ENCODE measurements at places on chromosomes 6 and 20.
A peak's percentile ranks its signal among the peaks of the same experiment; 100 is the strongest.

GRCh38 chr20:37670351-37670791, 23.5 kb upstream of the CTNNBL1 start:
- DNase-seq, result peak; percentile 26

GRCh38 chr6:66599541-66599940, 892.5 kb upstream of the EYS start:
- DNase-seq, result no peak

DNA sequence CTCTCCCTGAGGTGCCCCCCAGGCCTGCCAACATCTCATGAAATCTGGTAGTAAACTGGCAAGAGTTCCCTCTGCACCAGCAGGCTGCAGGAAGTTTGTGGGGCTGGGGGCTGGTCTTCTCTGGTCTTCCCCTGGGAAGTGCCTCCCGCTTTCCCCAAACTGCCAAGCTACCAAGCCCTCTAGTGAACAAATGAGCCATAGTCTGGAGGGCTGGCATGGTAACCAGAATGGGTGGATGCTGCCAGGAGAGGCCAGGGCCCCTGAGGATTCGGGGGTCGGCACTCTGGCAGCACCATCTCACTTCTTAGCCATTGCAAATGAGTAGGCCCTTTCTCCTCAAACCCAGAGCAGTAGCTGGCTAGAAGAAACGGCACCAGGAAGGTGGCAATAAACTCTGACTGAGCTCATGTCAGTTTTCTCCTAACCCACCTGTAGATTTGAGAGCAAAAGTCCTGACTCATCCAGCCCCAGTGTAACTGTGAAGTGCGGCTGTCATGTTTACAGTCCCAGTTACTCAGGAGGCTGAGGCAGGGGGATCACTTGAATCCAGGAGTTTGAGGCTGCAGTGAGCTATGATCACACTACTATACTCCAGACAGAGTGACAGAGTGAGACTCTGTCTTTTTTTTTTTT, 35.9 kb downstream of the ZC3H12D start:
- DNase-seq, result no peak

DNA sequence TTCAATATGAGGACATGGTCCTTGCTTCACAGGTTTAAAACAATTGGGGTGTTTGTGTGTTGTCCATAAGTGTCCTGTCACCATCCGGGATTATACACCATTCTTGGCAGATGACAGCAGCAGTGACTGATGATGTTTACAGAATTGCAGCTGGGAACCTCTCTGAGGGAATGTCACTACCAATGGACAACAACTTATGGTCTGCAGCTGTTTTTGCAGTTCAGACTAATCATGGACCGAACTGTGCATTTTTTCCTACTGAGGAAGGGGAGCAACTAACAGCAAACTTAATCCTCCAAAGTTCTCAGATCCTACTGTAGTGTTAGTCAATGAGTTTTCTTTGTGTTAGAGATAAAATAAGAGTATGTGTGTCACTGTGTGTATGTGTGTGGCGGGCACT, 26.0 kb downstream of the FAM229B start:
- DNase-seq, result no peak

- DNase-seq, result no peak
These were observed 14.8 kb downstream of the CST7 start for GRCh38 chr20:24963672-24964505.

- no peak for DNase-seq
These were observed 78.4 kb downstream of the NOL4L start for GRCh38 chr20:32506721-32507120.

DNA sequence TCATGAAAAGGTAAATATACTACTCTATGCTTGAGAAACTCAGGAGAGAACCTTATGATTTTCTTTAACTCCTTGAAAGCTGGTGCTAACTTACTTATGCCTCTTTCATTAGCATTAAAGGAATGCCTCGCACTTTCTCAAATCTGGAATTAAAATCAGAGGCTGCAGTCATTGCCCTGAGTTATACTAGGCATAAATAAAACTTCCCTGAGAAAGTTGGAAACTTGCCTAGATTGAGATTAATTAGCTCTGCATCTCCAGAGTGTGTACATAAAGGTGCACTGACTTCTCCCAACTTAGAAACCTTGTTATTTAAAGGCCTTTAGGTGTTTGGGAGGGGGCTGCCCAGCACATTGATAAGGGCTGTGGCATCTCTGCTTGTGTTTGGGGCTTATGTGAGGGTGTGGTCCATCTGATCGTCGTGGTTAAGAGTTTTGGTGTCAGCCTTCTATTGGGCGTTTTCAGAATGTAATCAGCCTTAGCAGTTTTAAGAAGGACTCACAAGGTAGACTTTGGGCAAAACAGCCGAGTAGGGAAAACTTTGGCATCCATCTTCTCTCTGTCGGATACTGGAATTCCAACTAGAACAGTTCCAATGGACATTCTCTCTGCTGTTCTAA, 32.1 kb upstream of the CCN6 start:
- no peak for DNase-seq

DNA sequence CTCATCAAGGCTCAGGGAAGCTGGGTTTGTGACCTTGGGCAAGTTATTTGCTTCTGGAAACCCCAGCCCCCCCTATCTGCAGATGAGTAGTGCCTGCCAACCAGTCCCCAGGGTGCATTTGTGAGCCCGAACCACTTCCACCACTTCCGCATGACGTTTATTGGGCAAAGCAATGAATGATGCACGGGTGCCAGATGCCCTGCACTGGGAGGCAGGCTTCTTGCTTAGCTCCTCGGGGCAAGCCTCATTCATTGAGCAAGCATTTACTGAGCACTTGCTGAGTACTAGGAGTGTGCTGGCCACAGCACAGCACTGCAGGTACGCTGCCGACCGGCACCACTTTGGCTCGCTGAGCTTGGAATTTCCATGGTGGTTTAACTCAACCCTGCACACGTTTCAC, 60.2 kb downstream of the GNAS-AS1 start:
- DNase-seq, result no peak

- no peak for DNase-seq
These were observed 44.7 kb downstream of the TNFAIP3 start for GRCh38 chr6:137911675-137912191.

DNA sequence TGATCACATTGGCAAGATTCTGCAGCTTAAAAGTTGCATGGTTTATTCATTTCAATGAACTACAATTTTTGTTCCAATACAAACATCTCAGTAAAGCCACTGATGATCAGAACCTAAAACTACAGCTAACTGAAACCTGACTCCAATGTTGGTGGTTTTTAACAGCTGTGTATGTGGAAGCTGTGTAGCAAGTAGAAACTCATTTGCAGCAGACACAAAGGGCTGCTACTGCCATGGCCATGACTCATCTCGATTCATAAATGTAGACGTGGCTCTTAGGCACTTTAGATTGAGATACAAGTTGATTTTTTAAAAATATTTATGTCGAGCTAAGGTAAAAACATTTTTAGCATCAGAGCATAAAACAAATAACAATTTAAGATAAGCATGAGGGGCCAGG, 19.5 kb upstream of the MAP3K4 start:
- DNase-seq, result no peak

DNA sequence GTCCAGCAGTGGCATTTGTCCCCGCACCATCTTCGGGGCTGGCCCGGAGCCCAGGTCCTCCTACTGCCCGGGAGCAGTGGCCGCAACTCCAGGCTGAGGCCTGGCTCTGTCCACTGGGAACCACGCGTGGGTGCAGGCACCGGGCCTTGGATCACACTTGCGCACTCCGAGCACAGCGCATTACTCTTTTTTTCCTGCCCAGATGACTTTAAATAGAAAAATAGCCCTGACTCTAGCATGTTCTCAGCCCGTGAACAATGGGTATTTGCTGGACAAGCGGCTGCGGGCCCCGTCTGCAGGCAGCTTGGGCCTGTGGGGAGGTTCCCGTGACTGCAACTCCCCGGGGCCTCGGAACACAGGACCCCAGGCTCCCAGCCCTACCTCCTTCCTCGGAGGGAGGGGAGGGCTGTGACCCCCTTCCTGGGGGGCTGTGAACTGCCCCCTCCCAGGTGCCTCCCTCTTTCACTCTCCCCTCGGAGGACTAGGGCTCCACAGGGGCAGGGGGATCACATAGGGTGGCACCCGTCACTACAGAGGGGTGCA, 162.2 kb downstream of the TBXT start:
- peak; percentile 24 for DNase-seq

DNA sequence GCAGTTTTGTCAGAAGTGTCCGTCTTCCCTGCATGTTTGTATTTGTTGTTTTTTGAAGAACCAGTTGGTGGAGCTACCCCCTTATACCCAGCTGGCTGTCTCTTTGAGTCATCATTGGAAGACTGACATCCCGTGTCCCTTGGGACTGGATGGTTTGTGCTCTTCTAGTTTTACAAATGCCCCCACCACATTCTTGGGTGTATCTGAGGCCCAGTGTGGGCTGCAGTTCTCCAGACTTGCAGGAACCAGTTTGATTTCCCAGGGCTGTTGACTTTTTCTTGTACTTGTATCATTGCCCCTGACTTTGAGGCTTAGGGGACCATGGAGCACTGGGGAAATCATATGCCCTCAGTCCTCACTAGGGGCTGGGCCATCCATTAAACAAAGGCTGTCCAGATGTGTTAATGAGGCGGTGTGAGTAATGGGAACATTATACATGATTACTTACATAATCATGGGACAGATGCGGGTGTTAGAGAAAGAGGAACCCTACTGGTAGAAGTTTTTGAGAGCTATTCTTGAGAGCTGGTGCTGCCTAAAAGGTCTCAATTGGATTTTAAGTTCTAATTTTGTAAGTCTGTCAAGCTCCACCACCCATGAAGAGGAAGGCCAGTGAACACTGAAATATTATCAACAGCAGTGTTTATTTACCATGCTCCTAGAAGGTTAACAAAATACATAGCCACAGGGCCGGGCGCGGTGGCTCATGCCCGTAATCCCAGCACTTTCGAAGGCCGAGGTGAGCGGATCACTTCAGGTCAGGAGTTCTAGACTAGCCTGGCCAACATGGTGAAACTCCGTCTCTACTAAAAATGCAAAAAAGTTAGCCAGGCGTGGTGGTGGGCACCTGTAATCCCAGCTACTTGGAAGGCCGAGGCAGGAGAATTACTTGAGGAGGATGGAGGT, 8.5 kb downstream of the JARID2 start:
- DNase-seq, result peak; percentile 41

DNA sequence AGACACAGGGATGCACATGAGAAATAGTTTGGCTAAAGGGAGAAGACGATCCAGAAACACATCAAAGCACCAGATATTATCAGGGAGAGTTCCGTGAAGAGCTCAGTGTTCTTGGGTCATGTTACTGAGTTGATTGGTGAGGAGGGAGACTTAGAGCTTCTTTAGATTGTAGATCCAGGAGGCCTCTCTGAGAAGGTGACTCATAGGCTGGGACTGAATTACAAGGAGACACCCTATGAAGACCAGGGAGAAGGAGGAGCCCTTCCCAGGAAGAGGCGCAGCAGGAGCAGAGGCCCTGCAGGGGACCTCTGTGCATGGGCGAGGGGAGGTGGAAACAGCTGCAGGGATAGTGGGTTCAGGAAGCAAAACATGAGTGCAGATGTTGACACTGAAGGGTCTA, 196.5 kb downstream of the SLC24A3 start:
- DNase-seq, result no peak

DNA sequence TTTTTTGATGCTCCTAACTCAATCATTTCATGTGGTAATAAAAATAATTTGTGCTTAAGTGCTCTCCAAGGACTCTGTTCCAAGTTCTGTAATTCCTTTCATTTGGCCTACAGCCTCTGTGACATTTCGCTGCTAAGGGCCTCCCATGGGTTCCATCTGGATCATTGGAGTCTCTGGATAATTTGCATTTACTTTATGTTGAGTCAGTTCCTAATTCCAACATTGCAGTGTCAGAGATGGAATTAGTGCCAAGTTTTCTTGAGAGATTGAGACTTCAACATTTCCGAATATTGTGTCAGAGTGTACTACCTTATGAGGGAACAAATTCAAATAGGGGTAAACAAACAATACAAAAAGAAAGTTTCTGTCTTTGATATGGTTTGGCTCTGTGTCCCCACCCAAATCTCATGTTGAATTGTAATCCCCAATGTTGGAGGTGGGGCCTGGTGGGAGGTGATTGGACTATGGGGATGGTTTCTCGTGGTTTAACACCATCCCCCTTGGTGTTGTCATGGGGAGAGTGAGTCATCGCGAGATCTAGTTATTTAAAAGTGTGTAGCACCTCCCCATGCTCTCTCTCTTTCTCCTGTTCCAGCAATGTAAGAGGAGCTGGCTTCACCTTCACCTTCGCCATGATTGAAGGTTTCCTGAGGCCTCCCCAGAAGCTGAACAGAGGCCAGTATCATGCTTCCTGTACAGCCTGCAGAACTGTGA, 244.1 kb upstream of the TBX18 start:
- DNase-seq, result no peak

DNA sequence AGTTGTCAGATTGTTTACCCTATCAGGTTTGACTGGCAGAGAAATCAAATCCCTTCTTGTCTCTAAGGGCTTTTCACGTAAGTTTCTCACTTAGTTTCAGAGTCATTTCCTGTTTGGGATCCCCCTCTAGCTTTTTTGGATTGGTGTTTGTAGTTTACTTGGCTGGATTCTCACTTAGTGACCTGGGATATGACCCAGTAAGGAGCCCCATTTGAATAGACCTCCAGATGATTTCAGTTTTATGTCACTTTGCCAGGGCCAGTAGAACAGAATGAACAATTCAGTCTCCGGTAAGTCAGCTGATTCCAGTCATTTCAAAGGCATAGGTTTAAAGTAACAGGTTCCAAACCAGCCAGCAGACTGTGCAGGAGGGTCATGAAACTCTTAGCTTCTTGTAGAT, 8.2 kb downstream of the FAM135A start:
- no peak for DNase-seq

GRCh38 chr6:10595731-10596664, 74.8 kb downstream of the GCNT2 start:
- no peak for DNase-seq

- no peak for DNase-seq
These were observed 94.6 kb downstream of the TFAP2A start for GRCh38 chr6:10320291-10320690.

- DNase-seq, result no peak
These were observed 15.0 kb upstream of the MARCKS start for GRCh38 chr6:113842165-113842564.

DNA sequence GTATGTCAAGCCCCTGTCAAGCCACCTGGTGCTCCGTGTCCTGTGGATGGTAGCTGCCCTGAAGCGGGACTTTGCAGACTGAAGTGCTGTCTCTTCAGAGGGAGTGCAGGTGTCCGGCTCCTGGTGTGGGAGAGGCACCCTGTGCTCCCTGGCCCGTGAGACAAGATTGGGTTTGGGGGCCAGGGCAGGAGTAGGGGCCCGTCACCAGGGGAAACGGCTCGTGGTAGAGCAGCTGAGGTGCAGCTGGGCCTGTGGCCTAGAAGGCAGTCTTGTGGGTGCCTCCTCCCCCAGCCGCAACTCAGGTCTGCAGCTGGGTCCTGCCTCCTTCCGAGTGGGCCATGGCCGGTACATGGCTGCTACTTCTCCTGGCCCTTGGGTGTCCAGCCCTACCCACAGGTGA, at the start of gene PTCRA:
Gene PTCRA, plus strand, starts transcription at position 322 of the 400 bp plus-strand sequence. Its CDS starts 17 bp downstream, at position 339.
- no peak for DNase-seq
